ENCODE measurements at places on chromosomes 12 and 14.

GRCh38 chr12:1034751-1035457, 43.9 kb downstream of the ERC1 start:
- no peak for DNase-seq

DNA sequence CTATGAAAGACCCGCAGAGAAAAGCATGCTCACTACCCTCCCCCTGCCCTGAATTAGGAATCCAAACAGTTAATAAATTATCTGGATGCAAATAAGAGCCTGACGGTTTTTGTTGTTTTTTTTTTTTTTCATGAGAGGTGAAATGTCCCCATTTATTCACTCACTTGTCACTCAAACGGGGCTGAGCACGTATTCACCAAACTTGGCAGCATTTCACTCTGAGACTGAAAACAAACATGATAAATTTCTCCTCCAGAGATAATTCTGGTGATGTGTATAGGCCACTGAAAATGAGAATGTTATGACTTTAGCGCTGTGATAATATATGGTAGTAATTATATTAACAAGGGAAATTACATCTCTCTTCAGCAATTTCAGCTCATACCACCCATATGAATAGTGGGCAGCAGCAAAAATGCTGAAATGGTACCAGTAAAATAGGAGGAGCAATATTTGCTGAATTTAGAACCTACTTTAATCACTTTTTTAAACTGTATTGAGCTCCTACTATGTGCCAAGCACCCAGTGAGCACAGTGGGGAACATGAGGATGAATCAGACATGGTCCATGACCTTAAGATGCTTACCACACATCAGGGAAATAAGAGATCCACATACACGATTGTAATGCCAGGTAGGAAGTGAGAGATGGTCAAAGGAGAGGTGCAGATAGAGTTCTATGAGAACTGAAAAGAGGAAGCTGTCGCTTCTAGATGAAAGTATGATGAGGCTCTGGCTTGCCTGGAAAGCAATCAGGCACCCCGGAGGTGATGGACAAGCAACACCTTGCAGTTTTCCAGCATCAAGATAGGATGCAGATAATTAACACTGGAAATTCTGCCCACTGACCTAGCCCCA, 286.5 kb upstream of the TMPO start:
- DNase-seq: no peak

- peak; percentile 94 for DNase-seq
Observed at GRCh38 chr12:13196130-13196921, at the start of gene EMP1. EMP1 (plus strand) TSS chr12:13196726; CDS start chr12:13211511, 14,785 bp downstream.

GRCh38 chr14:60092526-60092920, 800 bp downstream of the PCNX4 start:
- peak; percentile 38 for DNase-seq

DNA sequence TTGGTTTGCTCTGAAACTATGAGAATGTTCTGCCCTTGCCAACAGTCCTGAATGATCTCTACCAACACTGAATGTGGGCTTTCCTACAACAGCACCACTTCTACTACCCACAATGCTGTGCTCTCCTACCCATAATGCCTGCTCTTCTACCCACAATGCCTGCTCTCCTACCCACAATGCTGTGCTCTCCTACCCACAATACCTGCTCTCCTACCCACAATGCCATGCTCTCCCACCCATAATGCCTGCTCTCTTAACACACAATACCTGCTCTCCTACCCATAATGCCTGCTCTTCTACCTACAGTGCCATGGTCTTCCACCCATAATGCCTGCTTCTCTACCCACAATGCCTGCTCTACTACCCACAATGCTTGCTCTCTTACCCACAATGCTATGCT, 92.3 kb downstream of the KCNK13 start:
- DNase-seq: no peak

GRCh38 chr12:90322006-90322405, 613.4 kb upstream of the ATP2B1 start:
- DNase-seq: no peak

DNA sequence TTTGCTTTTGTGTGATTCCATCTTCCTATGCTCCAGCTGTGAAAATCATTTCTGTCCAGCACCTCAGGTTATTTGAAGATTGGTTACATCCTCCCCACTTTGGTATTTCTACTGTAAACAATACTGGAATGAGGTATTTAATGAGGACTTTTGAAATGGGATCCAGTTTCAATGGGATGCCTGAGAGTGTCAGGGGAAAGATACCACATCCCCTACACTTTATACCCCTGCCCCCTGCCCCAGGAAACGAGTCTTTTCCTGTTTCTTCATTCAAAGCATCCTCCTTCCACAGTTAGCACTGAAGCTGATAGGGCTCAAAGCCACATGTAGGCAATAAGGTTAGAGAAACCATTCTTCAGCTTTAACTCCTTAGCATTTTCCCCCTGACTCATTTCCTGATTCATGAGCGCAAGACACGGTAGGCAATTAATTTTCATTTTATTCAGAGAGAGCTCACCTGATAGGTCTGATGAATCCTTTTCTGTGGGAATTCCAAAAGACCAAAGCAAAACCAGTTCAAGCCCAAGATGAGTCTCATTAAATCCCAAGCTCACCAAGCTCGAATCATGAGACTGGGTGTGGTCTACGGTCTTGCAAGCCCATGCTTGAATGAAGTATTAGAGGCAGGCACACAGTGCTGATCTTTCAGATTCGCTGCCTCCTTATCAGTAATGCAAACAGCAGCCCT, 143.6 kb upstream of the CRY1 start:
- DNase-seq: no peak

All from hepatocyte (in vitro differentiated cells).